ENCODE measurements at places on chromosomes 12 and 14.
A peak's percentile ranks its signal among the peaks of the same experiment; 100 is the strongest.

- DNase-seq: no peak
Observed at GRCh38 chr12:128871516-128871892, 18.2 kb downstream of the GLT1D1 start.

DNA sequence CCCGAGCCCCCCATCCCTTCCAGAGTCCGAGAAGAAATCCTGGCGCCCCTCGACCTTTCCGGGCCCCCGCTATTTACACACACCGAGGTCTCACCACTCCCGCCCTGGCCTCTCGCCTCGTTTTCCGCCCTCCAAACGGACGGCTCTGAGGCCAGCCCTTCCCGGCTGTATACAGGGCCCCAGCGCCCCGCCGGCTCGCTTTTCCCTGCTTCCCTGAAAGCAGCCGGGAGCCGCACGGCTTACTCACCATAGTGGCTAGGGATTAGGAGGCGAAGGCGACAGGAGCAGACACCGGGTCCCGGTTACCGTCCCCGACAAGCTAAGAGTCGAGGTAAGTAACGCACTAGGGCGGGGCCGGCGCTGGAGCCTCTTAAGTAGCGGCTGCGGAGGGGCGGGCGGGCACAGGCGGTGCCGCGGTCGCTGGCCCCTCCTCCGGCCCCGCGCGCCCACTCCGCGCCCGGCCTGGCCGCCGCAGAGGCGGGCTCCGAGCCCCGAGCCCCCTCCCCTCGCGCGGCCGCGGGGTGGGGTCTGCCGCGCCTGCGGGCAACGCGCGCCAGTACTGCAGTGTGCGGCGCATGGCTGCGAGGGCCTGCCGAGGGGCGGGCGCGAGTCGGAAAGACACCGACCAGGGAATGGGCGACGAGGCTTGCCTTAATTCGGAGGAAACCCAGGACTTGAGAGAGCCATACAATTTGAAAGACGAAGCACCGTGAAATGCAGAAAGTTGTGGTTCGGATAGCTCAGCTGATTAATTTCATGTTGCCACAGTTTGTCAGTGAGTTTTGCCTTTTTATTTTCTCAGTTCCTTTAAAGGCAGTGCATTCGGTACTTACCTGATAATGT, at the start of gene TUBA1B:
Gene TUBA1B, minus strand, starts transcription at position 345 of the 843 bp plus-strand sequence. Its CDS starts 95 bp downstream, at position 250.
- DNase-seq: peak; percentile 93

DNA sequence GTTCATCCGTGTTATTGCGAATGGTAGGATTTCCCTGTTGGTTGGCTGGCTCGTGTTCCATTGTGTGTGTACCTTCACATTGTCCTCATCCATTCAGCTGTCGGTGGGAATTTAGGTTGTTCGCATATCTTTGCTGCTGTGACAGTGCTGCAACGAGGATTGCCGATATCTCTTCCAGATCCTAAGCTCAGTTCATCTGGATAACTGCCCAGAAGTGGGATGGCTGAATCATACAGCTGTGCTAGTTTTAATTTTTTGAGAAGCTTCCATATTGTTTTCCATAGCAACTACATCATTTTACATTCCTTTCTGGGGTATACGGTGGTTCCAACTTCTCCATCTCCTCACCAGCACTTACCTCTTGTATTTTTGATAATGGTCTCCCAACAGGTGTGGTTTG, 292.8 kb upstream of the SFSWAP start:
- no peak for DNase-seq

DNA sequence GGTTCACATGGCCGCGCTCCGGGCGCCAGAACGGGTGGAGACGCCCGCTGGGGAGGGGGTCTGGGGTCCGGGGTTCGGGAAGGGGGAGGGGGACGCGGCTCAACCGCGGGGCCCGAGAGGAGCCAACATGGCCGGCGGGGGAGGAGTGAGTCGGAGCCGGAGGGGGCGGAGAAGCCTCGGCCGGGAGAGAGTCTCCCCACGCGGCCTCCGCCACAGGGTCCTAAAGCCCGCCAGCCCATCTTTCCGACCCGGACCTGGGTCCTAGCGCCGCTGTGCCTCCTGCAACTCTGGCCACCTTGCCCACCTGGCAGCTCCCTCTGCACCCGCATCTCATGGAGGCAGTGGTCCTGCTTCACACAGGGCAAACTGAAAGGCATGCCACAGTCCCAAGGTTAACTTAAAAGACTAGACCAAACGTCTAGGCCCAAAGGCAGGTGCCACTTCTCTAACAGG, at the start of gene BAZ2A:
Gene BAZ2A, minus strand, starts transcription at position 147 of the 453 bp plus-strand sequence. CDS start 12,796 bp downstream, outside the sequence.
- DNase-seq: peak; percentile 79

Data from fibroblast of skin of abdomen (primary cell).